Stimulated activated CD4-positive, alpha-beta T cell treated with anti-CD3 and anti-CD28 coated beads, Interleukin-12 subunit alpha, Interleukin-12 subunit beta, amount 100 ng/mL, for 4 hours (primary cell): ENCODE measurements at places on chromosomes 2 and 18.

DNA sequence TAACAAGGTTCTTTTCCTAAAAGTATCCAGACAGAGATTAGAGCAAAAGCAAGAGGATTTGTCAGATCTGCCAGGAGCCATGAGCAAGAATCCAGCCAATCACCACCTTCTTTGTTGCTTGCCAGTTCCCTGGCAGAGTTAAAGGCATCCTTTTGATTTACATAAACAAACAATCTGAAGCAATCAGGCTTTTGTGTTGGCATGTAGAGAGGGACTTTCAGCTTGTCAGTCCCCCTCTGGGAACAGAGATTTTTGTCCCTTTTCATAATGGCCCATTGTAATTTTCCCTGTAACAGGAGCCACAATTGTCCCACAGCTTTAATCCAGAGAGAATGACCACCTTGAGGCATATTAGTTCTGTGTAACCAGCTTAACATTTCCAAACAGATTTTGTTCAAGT is at the start of gene ERMN:
TSS of gene ERMN (minus strand) at position 39 of the 400 bp plus-strand sequence. CDS start 182 bp downstream, outside the sequence.
- DNase-seq = no peak

- DNase-seq = no peak
Measured at GRCh38 chr18:34039201-34039600, 185.5 kb downstream of the NOL4 start.

GRCh38 chr2:62415518-62415917 is 90.5 kb downstream of the TMEM17 start:
- DNase-seq = no peak

GRCh38 chr2:225130093-225130492 is 87.8 kb upstream of the DOCK10 start:
- DNase-seq = no peak

- DNase-seq = no peak
Measured at GRCh38 chr18:21265971-21266673, 24.1 kb downstream of the GREB1L start.

DNA sequence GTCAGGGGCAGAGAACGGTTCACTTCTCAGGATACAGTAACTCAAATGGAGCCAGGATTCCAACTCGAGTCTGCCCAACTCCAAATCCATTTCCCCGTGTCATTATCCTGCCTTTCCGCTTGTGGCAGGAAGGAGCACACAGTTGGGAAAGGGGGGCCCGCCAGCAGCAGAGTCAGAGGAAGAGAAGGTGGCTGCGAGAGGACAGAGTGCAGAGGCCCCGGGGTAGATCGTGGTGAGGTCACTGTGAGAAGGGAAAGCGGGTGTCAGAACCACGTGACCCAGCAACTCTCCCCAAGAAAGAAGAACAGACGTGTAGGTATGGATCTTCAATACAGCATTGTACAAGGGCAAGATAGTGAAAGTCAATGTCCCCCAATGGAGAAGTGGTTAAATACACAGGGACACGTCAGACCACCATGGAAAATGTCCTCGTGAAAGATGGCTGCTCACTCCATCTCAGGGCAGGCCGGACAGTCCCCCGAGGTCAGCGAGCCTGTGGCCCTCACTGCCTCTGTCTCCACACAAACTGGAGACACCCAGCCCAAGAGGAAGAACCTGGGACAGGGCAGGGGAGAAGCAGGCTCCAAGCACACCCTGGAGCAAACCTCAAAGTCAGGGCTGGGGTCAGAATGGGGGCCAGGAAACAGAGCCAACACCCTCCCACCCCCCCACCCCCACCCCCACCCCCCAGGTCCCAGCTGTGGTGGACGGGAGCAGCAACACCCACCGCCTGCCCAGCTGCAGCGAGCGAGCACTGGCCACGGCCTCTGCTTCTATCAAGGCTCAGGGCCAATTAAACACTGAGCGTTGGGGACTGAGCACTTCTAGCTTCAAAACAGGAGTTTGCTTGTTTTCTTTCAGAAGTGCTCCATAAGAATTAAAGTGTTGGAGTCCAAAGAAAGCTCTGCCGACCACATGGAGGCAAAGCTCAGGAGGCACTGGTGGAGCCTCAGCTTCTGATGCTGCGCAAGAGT is 92.7 kb downstream of the EIPR1 start:
- no peak for DNase-seq

- DNase-seq = no peak
Measured at GRCh38 chr2:223865907-223866508, 28.6 kb upstream of the AP1S3 start.

DNA sequence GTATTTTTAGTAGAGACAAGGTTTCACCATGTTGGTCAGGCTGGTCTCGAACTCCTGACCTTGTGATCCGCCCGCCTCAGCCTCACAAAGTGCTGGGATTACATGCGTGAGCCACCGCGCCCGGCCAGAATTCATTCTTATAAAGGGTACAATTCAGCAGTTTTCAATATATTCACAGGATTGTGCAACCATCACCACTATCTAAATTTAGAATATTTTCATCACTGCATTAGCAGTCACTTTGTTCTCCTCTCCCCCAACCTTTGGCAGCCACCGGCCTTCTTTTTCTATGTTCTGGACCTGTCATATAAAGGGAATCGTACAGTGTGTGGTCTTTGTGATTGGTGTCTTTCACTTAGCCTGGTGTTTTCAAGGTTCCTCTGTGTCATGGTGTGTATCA is 40.7 kb downstream of the TCF7L1 start:
- no peak for DNase-seq
